Anterior cingulate cortex (tissue), 58 donors: ENCODE measurements at places on chromosomes 4 and X.

DNA sequence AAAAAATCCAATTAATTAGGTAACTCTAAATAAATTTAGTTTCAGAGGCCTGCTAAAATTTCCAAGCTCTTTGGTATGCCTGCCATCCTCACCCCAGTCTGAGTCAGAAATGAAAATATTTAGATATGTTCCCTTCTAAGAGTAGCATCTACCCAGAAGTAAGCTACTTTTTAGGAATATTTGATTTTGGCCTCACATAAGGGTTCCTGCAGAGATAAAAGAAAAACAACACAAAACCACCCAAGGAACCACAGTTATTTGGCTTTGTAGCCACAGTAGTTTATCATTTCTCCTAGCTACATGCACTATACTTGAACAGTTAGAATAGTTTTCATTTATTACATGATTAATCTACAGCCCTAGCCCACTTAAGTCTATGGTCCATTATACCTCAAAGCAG lies 192.6 kb upstream of the FAM241A start:
- DNase-seq = no peak

DNA sequence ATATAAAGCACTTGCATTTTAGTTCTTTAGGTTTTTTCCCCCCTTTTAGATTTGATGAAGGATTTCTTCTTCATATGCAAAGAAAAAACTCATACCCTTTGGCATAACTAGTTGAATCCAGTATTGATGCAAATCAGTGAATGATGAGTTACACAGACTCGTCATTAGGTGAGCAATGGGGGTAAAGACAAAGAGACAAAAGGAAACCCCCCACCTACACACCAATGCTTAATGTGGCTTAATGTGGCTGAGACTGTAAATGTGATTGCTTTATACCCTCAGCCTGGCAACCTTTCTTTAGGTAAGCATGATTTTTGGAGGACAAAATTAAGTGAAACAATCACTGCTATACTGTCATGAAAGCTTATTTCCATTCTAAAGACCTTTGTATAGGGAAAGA lies 39.5 kb downstream of the CD40LG start:
- DNase-seq = no peak

DNA sequence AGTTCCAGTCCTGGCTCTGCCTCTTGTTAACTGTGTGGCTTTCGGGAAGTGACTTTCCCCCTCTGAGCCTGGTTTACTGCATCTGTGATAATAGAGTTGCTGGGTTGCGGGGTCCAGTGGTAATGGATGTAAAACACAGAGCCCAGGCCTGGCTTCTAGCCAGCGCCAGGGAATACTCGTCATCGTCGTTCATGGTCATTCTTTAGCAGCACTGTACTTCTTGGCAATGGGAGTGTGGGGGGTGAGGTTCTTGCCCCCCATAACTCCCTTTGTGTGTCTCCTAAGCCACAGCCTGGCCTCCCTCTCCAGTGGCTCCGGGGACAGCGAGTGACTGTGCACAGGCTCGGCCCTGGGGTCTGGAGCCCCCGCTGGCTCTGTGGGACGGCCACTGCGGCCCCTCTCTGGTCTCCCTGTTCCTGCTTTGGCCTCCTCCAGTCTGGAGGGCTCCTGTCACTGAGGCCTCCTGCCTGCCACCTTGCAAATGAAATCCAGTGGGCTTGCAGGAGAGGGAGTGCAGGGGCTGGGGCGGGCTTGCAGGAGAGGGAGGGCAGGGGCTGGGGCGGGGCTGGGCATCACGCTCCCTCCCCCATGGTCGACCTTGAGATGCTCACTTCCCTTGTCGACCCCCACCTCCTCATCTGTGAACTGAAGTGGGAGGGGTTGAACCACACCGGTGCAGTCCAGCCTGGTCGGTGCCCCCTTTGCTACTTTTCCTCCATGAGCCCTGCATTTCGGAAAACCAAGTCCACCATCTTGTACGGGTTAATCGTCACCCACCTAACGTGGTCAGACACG lies 13.2 kb downstream of the PSAPL1 start:
- no peak for DNase-seq

DNA sequence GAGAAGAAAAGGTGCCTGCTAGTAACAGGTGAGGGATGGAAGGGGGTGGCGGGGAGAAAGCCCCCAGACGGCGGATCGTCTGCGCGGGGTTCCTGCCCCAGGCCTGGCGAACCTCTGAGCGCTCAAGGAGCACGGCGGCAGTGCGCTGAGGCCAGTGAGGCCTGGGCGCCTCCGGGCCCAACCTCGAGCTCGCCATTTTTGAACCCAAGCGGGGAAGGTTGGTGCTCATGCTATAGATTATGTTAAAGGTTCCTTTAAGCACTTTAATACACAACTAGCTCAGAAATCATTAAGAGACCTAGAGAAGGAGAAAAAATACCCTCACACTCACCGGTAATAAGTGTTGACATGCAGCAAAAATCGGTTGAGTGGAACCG lies 7.9 kb downstream of the PITX2 start:
- DNase-seq = no peak

- no peak for DNase-seq
These were observed 17.1 kb upstream of the PBDC1 start for GRCh38 chrX:76155786-76156185.

- no peak for DNase-seq
These were observed 21.6 kb downstream of the RBBP7 start for GRCh38 chrX:16848541-16848940.

- no peak for DNase-seq
These were observed 66.8 kb downstream of the RTL9 start for GRCh38 chrX:110425222-110426154.

DNA sequence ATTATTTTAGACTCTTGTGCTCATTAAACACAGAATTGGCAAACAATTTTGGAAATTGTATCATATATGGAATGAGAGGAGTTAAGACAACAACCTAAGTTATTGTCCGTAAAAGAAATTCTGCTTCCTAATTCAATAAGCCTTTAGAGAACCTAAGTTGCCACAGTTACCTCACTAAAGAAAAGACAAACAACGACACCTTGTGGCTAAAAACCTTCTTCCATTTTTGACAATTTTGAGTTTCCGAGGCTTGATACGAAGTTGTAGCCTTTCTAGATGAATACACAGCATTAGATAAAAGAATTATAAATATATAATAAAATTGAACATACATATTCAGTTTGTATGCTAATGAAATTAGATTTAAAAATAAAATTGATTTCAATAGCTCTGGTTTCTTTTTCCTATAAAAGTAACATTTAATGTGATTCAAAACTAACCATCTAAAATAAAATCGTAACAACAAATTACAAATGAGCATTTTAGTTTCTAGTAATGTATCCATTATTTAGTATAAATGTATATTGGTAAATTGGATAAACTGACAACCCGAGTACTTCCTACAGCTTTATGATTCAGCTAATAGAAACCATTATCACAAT lies 275.1 kb downstream of the GPM6A start:
- no peak for DNase-seq

DNA sequence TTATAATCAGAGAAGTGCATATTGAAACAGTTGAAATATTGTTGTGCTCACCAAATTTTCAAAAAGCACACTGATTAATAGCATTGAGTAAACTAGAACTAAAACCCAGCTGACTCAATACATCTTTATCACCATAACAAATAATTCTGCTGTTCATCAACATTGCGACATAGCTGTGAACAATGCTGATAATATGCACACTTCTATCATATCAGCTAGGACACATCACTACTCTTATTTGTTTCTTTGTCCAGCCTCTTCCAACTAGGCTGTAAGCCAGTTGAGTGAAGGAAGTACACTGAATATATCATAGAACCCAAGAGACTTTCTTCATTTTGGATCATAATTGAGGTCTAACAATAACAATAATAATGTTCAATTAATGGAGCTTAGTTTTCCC lies 349.7 kb downstream of the IQCM start:
- DNase-seq = no peak
